H1 (cell line): ENCODE measurements at places on chromosomes 16 and 17.
A peak's percentile ranks its signal among the peaks of the same experiment; 100 is the strongest.

DNA sequence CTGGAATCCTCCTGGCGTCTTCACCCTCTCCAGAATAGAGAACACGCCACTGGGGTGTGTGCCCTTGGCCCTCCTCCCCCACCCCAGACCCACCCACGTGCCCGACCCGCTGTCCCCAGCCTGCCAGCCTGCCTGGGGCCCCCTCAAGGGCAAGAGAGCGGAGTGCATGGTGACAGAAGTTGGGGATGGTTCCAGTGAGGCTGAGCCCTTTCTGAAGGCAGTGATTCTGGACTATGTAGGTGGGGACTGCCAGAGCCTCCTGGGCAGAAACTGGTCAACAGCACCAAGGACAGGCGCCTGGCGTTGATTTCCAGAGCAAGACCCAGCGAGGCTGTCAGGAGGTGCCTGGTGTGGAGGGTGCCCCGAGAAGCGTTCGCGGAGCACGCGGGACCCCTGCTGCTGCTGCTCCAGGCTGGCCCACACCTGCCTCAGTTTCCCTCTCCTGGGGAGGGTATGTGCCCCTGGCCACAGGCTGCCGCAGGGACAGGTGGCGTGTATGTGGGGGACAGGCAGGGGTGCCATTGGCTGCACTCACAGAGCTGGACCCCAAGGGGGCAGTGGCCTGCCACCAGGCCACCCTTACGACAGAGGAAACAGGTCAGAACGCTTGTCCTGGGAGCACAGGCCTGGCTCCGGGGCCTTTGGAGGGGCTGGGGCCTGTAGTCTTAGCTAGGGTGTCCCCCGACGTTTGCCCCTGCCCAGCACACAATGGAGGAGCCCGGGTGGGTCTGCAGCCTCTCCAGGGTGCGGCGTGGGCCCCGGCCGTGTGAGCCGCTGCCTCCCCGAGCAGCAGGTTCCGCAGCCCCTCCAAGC is 1.2 kb downstream of the SSTR5 start:
- peaks cover 21% of the 10 kb centered on the region for H3K4me1 ChIP-seq
- H3K27me3 ChIP-seq: peaks cover 16% of the 10 kb centered on the region
- H3K36me3 ChIP-seq: no peaks in the 10 kb centered on the region
- no peak overlapping the region for H3K27ac ChIP-seq
- no peak overlapping the region for H3K4me3 ChIP-seq

GRCh38 chr16:89999831-90000574 is 19.3 kb downstream of the DBNDD1 start:
- H3K27me3 ChIP-seq: no peaks in the 10 kb centered on the region
- H3K36me3 ChIP-seq: peaks cover 14% of the 10 kb centered on the region
- DNase-seq: no peak
- H3K4me1 ChIP-seq: no peaks in the 10 kb centered on the region

GRCh38 chr17:8384801-8385378 is 1.9 kb upstream of the RPL26 start:
- H3K4me3 ChIP-seq: no peak overlapping the region
- H3K27me3 ChIP-seq: no peaks in the 10 kb centered on the region
- peaks cover 12% of the 10 kb centered on the region for H3K36me3 ChIP-seq

GRCh38 chr17:79933863-79934652 is 94.8 kb upstream of the CBX4 start:
- H3K4me1 ChIP-seq: peaks cover 3% of the 10 kb centered on the region
- H3K36me3 ChIP-seq: no peaks in the 10 kb centered on the region
- DNase-seq: no peak
- H3K27ac ChIP-seq: no peak overlapping the region; the same call in 1 of the 2 replicates
- no peaks in the 10 kb centered on the region for H3K27me3 ChIP-seq

- DNase-seq: no peak
- H3K27me3 ChIP-seq: no peaks in the 10 kb centered on the region
- H3K4me3 ChIP-seq: no peak overlapping the region
- no peaks in the 10 kb centered on the region for H3K36me3 ChIP-seq
Measured at GRCh38 chr17:62999736-63000135, 33.7 kb downstream of the TANC2 start.

GRCh38 chr17:33674685-33675084 is 381.6 kb upstream of the ASIC2 start:
- H3K4me1 ChIP-seq: no peaks in the 10 kb centered on the region
- no peak overlapping the region for H3K27ac ChIP-seq
- no peak overlapping the region for H3K4me3 ChIP-seq
- no peaks in the 10 kb centered on the region for H3K36me3 ChIP-seq
- peak; percentile 85 for DNase-seq

DNA sequence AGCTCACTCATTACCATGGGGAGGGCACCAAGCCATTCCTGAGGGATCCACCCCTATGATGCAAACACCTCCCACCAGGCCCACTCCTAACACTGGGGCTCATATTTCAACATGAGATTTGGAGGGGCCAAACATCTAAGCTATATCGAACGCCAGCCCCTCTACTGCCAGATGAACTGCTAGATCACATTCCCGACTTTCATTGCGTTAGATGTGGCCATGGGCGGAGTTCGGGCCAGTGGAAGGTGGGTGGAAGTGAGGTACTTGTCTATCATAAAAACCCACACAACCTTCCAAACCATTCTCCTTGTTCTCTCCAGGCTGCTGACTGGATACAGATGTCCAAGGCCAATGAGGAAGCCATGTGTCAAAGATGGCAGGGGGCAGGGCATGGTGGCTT is 27.0 kb upstream of the ANKRD40CL start:
- no peaks in the 10 kb centered on the region for H3K36me3 ChIP-seq
- no peak for DNase-seq
- no peaks in the 10 kb centered on the region for H3K27me3 ChIP-seq
- no peak overlapping the region for H3K27ac ChIP-seq
- no peaks in the 10 kb centered on the region for H3K4me1 ChIP-seq
- no peak overlapping the region for H3K4me3 ChIP-seq

- H3K27ac ChIP-seq: no peak overlapping the region
- DNase-seq: peak; percentile 69
- H3K36me3 ChIP-seq: peaks cover 5% of the 10 kb centered on the region; the same call in 1 of the 2 replicates
- no peaks in the 10 kb centered on the region for H3K27me3 ChIP-seq
- H3K4me3 ChIP-seq: no peak overlapping the region
Measured at GRCh38 chr17:3647769-3648555, 11.4 kb downstream of the CTNS start.

- peaks cover 3% of the 10 kb centered on the region for H3K4me1 ChIP-seq
- DNase-seq: no peak
- H3K27me3 ChIP-seq: no peaks in the 10 kb centered on the region
- H3K4me3 ChIP-seq: no peak overlapping the region
- H3K36me3 ChIP-seq: no peaks in the 10 kb centered on the region
Measured at GRCh38 chr17:63132459-63132911, 166.4 kb downstream of the TANC2 start.

GRCh38 chr17:67378454-67379250 is 1.6 kb downstream of the PITPNC1 start:
- peaks cover 4% of the 10 kb centered on the region for H3K4me1 ChIP-seq
- peak; percentile 90 for DNase-seq
- H3K36me3 ChIP-seq: no peaks in the 10 kb centered on the region
- H3K27ac ChIP-seq: peak overlapping the region; percentile 63
- peak overlapping the region; percentile 93 for H3K4me3 ChIP-seq

DNA sequence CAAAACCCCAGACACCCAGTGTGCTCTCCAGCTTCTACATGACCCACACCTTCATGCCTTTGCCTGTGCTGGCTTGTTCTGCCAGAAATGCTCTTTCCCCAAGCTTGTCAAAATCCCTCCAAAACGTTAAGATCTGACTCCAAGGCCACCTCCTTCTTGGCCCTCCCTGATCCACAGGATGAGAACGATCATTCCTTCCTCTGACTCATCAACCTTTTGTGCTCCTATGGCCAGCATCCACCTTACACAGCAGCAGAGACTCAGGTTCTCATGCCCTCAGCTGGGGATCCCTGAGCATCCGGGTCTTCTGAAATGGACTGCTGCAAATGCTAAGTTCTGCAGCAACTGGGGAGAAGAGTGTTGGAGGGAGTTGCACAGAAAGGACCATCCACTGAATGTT is 2.9 kb downstream of the ZBTB4 start:
- H3K27me3 ChIP-seq: no peaks in the 10 kb centered on the region; the same call in 1 of the 2 replicates
- H3K4me3 ChIP-seq: no peak overlapping the region
- no peak for DNase-seq
- peaks cover 2% of the 10 kb centered on the region for H3K4me1 ChIP-seq
- H3K36me3 ChIP-seq: no peaks in the 10 kb centered on the region

- H3K4me1 ChIP-seq: no peaks in the 10 kb centered on the region
- H3K4me3 ChIP-seq: no peak overlapping the region
- DNase-seq: no peak
- no peaks in the 10 kb centered on the region for H3K27me3 ChIP-seq
- H3K36me3 ChIP-seq: no peaks in the 10 kb centered on the region
Measured at GRCh38 chr17:32015245-32016013, 8.2 kb downstream of the LRRC37B start.

DNA sequence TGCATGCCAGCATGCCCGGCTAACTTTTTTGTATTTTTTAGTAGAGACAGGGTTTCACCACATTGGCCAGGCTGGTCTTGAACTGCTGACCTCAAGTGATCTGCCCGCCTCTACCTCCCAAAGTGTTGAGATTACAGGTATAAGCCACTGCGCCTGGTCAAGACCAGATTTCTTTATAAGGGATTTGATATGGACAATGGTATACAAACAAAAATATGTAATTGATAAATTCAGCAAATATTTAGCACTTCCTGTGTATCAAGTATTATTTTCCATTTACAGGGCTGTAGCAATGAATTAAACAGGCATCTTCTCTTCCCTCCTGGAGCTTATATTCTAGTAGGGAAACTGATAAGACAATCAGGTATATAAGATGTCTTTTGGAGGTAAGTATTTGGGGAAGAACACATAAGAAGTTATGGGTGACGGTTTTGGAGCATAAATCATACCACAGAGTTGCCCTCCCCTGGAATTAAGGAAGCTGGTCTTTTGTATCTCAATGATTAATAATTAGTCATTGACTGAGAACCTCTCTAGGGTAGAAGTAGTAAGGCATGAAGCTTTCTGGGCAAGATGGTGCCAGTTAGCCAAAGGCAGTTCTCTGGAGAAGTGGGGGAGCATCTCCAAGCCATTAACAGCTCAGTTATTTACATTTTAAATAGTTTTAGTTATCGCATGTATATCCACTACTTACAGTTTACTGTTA is 35.8 kb downstream of the TANC2 start:
- H3K4me1 ChIP-seq: no peaks in the 10 kb centered on the region
- no peak for DNase-seq
- H3K27ac ChIP-seq: no peak overlapping the region
- no peak overlapping the region for H3K4me3 ChIP-seq

DNA sequence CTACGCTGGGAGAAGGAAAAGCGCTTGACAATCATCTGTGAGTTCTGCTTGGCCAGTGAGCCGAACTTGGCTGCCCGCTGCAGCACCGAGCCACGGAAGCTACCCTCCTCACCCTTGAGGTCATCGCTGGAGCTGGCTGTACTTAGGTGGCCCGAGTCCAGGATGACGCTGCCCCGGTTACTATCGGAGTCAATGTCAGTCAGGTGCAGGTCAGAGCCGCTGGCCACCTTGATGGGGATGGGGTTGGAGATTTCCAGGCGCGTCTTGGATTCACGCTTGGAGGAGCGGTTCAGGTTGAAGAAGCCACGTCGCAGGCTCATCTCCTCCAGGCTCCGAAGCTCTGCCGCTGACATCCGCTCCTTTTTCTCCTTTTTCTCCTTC is 13.7 kb downstream of the MYO18A start:
- no peak overlapping the region for H3K27ac ChIP-seq
- H3K4me3 ChIP-seq: no peak overlapping the region
- DNase-seq: no peak
- no peaks in the 10 kb centered on the region for H3K4me1 ChIP-seq

DNA sequence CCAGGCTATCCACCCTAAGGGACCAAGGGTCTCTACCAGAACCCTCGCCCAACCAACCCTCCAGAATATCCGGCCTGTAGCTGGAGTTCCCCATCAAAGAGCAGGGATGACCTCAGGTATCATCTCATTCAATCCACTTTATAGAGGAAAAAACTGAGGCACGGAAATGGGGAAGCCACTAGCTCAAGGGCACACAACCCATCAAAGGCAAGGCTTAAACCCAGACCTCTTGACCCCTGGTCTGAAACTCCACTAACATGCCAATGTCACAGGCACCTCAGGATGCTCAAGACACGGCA is 1.6 kb downstream of the TBC1D10B start:
- 0 out of 2 replicates have a peak, but pooled peaks cover 4% of the 10 kb centered on the region for H3K36me3 ChIP-seq
- no peak for DNase-seq
- peaks cover 17% of the 10 kb centered on the region for H3K4me1 ChIP-seq
- H3K4me3 ChIP-seq: peak overlapping the region; percentile 81

DNA sequence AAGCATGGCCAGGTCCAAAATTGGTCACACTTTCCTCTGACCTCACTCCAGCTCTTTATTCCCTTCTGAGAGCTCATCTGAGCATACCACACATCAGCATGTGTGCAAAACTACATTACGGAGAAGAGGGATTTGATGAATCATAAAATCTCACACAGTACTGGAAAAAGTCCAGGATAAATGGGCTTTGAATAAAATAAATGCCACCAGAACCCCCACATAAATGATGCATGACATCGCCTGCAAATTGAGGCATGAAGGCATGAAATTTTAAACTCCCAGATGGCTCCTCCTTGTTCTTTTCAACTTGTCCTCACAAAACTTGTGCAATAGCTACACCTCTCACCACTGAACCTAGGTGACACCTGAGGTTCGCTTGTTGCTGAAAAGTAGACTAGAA is 439.5 kb downstream of the CA10 start:
- no peaks in the 10 kb centered on the region for H3K4me1 ChIP-seq
- no peaks in the 10 kb centered on the region for H3K27me3 ChIP-seq
- no peaks in the 10 kb centered on the region for H3K36me3 ChIP-seq
- no peak overlapping the region for H3K4me3 ChIP-seq
- DNase-seq: no peak

DNA sequence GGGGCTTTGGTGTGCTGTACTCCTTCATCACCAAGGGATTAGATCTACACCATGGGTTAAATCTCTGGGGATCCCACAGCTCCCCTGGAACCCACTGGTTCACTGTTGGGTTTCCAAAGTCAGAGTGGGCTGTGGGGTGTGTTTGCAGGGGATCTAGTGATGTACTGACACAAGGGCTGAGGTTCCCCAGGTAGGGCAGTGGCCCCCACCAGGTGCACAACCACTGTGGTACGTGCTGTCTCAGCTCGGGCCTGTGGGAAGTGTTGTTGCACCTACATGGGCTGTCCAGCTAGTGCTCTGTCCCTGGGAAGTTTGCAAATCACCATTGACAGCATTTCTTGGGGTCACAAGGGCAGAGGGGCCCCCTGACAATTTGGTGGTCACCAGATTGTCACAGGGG is 134.4 kb upstream of the CDH8 start:
- no peak for DNase-seq
- no peaks in the 10 kb centered on the region for H3K36me3 ChIP-seq
- H3K27ac ChIP-seq: no peak overlapping the region; the same call in 1 of the 2 replicates
- no peak overlapping the region for H3K4me3 ChIP-seq

DNA sequence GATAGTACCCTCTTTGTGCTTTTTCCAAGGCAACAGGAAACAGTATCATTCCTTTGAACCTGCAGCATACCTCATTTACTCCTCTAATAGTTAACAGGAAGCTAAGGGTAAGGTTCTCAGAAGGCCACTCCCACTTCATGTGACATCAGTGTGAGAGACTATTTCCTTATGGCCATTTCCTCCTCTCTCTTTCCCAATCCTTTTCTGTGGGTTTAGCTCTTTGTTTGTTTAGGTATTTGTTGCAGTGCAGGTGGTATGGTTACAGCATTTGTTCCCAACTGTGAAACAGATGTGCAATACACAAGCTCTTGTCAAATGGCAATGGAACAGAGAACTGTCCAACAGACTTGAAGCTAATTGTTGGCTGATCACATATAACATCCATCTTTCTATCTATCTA is 14.7 kb downstream of the TMC5 start:
- no peak overlapping the region for H3K4me3 ChIP-seq
- no peak for DNase-seq

- no peak overlapping the region for H3K4me3 ChIP-seq
- peaks cover 58% of the 10 kb centered on the region for H3K4me1 ChIP-seq
- H3K27ac ChIP-seq: no peak overlapping the region
- no peaks in the 10 kb centered on the region for H3K27me3 ChIP-seq
- no peak for DNase-seq
- no peaks in the 10 kb centered on the region for H3K36me3 ChIP-seq
Measured at GRCh38 chr16:49698453-49698815, 157.5 kb downstream of the ZNF423 start.
